ENCODE measurements at places on chromosomes 1 and 21.

DNA sequence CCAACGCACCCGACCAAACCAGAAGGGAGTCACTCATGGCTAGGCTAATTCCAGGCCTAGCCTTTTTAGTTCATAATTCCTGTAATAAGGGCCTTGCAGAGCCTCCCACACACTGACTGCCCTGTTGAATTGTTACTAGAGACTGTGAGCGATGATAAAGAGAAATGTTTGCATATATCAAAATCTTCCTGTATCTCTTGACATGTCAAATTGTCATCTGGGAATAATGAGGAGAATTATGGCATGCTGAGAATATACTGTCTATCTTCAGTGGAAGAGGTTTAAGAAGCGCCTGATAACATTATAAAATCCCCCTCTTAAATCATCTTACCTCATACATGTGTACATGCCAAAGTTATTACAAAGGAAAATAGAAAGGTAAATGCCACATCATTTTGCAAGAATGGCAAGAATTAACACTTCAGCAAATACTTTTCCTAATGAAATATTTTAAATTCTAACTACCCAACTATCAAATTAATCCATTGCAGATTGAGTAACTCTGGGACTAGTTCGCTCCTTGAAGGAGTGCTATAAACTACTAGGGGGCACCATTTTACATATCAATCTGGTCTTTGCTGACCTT lies 144.1 kb downstream of the CENPF start:
- DNase-seq: no peak

GRCh38 chr1:157162345-157162744 lies 24.1 kb upstream of the ETV3 start:
- no peak for DNase-seq

- DNase-seq: no peak
These were observed 1343.3 kb upstream of the ADGRL2 start for GRCh38 chr1:80457409-80457808.

- DNase-seq: no peak
These were observed 63.0 kb downstream of the DISP1 start for GRCh38 chr1:222877854-222878253.

GRCh38 chr1:150579945-150580642 lies 684 bp upstream of the MCL1 start:
- no peak for DNase-seq

DNA sequence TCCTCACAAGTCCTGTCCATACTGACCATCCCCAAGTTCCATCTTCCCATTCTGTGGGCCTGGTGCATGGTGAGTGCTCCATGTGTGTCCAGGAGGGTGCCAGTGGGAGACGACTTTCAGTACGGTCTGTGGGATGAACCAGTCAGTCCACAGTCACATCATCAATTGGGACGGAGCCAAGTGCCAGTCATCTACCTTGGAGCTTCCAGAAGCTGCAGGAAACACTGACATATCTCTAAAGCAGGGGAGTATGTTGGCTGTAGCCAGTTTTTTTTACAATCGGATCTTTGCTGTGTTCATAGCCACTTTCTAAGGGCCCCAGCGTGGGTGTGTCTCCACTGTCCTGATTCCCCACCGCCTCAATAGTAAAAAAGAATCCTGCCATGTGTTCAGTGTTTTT lies 13.6 kb upstream of the TRIM17 start:
- DNase-seq: no peak

GRCh38 chr1:174417921-174418320 lies 29.8 kb upstream of the GPR52 start:
- no peak for DNase-seq

DNA sequence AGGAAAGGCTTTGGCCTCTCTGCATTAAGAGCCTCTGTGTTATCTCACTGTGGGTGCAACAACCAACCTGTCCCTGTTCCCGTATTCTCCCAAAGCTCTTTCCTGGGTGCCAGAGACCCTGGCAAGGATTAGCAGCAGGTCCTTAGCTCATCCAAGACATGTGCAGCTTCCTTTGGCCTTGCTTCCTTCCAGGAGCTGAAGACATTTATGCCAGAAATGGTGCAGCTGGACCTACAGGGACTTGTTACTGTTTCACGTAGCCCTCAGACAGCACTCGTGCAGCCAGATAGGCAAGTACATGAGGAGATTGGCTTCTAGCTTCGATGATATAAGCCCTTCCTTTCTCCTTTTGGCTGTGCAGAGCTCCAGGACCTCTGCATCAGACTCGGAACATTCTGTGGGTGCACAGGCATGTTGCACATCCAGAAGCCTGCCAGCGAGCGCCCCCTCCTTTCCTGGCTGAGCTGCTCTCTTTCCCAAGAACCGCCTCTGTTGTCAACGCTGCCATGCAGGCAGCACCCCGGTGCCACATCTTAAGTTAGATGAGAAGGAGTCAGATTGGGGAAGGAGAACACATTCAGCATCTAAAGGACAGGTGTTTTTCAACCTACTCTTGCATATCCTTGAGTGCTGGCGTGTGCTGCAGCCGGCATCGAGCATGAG lies 284.5 kb upstream of the PLXNA2 start:
- no peak for DNase-seq

- DNase-seq: no peak
These were observed 17.7 kb upstream of the PTPRC start for GRCh38 chr1:198620951-198621824.
